Lower lobe of right lung (tissue), 2 donors: ENCODE measurements at places on chromosomes 13 and 19. TPM values are rescaled to one million over a fixed set of nuclear protein-coding genes. Genes with fewer than 3 reads are reported as not detected.
A peak's percentile ranks its signal among the peaks of the same experiment; 100 is the strongest.

DNA sequence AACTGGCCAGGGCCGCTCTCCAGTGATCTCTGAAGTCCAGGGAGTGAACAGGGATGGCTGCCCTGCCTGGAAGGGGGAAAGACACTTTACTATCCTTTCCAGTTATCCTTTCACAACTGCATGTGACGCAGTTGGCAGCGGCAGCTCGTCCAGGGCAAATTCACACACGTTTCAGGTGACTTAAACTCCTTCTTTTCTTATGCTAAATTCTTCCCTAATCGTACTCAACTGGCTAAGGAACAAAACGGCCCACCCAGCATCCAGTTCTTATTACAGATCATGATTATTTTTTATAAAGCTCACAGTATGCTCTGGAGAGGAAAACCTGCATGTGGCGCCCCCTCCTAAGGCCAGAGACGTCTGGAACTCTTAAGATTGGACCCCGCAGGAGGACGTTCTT is 767.1 kb downstream of the UQCRFS1 start:
- no peaks in the 10 kb centered on the region for H3K27me3 ChIP-seq
- H3K36me3 ChIP-seq = no peaks in the 10 kb centered on the region
- no peak overlapping the region for H3K4me3 ChIP-seq
- DNase-seq = no peak
- no peak overlapping the region for H3K27ac ChIP-seq

DNA sequence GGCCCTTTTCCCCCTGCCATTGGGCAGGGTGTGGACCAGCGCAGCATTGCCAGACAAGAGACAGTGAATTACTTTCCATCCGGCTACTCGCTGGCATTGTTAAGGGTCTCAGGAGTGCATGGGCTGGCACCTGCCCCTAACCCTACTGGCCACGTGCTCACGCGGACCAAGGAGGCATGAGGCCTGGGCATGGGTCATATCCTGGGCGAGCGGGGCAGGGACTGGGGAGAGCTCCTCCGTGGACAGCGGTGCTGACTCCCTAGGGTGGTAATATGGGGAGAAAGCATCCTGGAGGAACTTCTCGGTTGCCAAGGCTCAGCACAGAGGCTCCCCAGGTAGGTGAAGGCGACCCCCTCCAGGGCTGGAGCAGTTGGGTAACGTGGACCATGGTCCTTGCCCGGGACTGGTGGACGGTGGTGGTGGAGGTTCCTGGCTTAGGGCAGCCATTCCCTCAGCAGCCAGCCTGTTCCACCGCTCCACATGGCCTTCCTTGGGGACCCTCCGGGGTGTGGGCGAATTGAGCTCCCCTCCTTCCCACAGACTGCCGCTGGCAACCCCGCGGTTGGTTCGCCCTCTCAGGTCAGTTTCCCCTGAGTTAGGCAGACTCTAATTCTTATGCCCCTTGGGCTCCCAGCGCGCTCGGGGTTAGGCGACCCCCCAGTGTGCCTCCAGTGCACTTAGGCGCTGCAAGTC is 465.1 kb downstream of the SLITRK5 start:
- no peaks in the 10 kb centered on the region for H3K4me1 ChIP-seq
- H3K4me3 ChIP-seq = no peak overlapping the region
- DNase-seq = no peak
- H3K27ac ChIP-seq = no peak overlapping the region
- H3K36me3 ChIP-seq = no peaks in the 10 kb centered on the region

- H3K27me3 ChIP-seq = no peaks in the 10 kb centered on the region
- H3K27ac ChIP-seq = no peak overlapping the region
- no peak overlapping the region for H3K4me3 ChIP-seq
- peaks cover 4% of the 10 kb centered on the region for H3K4me1 ChIP-seq
- no peaks in the 10 kb centered on the region for H3K36me3 ChIP-seq
These were observed 21.2 kb downstream of the SIGLEC7 start for GRCh38 chr19:51163257-51163656.

- H3K27me3 ChIP-seq = peaks cover 13% of the 10 kb centered on the region
- no peaks in the 10 kb centered on the region for H3K36me3 ChIP-seq
- no peak overlapping the region for H3K27ac ChIP-seq
- DNase-seq = no peak
- no peak overlapping the region for H3K4me3 ChIP-seq
These were observed 9.2 kb downstream of the PLPP2 start for GRCh38 chr19:281992-282391.

DNA sequence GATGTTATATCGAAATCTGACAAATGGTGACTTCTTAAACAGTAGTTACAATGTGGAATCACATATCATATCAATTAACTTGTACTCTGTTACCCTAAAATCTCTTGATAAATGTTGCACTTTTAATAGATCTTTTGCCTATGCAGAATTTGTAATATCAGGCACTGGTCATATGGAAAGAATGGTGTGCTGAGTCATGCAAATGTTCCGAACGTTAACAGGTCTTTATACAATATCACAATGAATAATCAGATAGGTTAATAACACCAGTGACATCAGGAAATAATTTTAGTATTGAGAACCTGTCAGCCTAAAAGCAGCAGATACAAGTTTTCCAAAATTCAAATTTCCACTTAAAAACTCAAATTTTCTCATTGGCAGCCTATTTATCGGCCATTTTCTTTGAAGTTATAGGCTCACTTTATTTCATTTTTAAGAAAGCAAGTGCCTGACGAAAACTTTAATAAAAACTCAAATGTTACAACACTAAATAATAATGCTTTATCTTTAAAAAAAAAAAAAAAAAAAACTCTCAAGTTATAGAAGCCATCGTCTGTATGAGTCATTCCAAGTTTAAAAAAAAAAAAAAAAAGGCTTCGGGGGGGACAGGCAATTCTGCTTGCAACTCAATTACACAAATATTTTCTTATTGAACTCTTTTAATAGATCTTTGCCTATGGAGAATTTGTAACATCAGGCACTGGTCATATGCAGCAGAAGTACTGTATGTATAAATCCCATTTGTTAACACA is 180.9 kb downstream of the DIAPH3 start:
- DNase-seq = no peak
- no peak overlapping the region for H3K27ac ChIP-seq
- no peaks in the 10 kb centered on the region for H3K27me3 ChIP-seq
- H3K36me3 ChIP-seq = no peaks in the 10 kb centered on the region
- no peaks in the 10 kb centered on the region for H3K4me1 ChIP-seq
- no peak overlapping the region for H3K4me3 ChIP-seq

DNA sequence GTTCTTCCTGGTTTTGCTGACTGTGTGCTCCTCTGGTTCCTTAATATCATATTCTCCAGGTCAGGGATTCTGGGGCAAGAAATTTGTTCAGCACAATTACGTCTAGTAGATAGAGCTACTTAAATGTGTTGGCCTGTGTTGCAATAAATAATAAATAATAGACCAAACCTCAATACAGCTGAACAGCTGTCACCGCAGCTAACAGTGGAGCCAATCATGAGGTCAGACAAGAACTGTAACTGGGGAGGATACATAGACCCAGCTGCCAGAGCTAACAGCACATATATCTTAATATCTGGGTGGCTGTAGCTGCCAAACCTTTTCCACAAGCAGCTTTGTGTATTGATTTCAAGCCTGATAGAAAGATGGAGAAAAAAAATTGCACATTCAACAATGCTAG is 1596.3 kb upstream of the PCDH20 start:
- no peaks in the 10 kb centered on the region for H3K27me3 ChIP-seq
- no peak for DNase-seq
- no peak overlapping the region for H3K27ac ChIP-seq
- H3K4me3 ChIP-seq = no peak overlapping the region
- H3K36me3 ChIP-seq = no peaks in the 10 kb centered on the region
- no peaks in the 10 kb centered on the region for H3K4me1 ChIP-seq

- H3K27ac ChIP-seq = peak overlapping the region; percentile 80
- DNase-seq = no peak
- no peaks in the 10 kb centered on the region for H3K27me3 ChIP-seq
- peaks cover 24% of the 10 kb centered on the region for H3K4me1 ChIP-seq
- H3K36me3 ChIP-seq = peaks cover 8% of the 10 kb centered on the region
- H3K4me3 ChIP-seq = no peak overlapping the region
These were observed 66.7 kb downstream of the CDADC1 start for GRCh38 chr13:49314344-49314882.

- no peak for DNase-seq
- no peak overlapping the region for H3K4me3 ChIP-seq
These were observed 28.7 kb downstream of the CCDC122 start for GRCh38 chr13:43850873-43851272.

GRCh38 chr19:31436121-31436776 is 87.0 kb upstream of the TSHZ3 start:
- no peaks in the 10 kb centered on the region for H3K36me3 ChIP-seq
- H3K27ac ChIP-seq = no peak overlapping the region
- no peaks in the 10 kb centered on the region for H3K4me1 ChIP-seq
- H3K4me3 ChIP-seq = no peak overlapping the region
- DNase-seq = no peak

GRCh38 chr13:90427322-90428272 is 919.9 kb upstream of the MIR17HG start:
- H3K27me3 ChIP-seq = no peaks in the 10 kb centered on the region
- H3K4me1 ChIP-seq = no peaks in the 10 kb centered on the region
- H3K36me3 ChIP-seq = no peaks in the 10 kb centered on the region
- H3K27ac ChIP-seq = no peak overlapping the region
- no peak for DNase-seq

- no peak overlapping the region for H3K27ac ChIP-seq
- H3K4me3 ChIP-seq = no peak overlapping the region
- no peaks in the 10 kb centered on the region for H3K4me1 ChIP-seq
- DNase-seq = no peak
- H3K27me3 ChIP-seq = no peaks in the 10 kb centered on the region
- H3K36me3 ChIP-seq = no peaks in the 10 kb centered on the region
These were observed 940.4 kb upstream of the SLC10A2 start for GRCh38 chr13:104006625-104007075.

DNA sequence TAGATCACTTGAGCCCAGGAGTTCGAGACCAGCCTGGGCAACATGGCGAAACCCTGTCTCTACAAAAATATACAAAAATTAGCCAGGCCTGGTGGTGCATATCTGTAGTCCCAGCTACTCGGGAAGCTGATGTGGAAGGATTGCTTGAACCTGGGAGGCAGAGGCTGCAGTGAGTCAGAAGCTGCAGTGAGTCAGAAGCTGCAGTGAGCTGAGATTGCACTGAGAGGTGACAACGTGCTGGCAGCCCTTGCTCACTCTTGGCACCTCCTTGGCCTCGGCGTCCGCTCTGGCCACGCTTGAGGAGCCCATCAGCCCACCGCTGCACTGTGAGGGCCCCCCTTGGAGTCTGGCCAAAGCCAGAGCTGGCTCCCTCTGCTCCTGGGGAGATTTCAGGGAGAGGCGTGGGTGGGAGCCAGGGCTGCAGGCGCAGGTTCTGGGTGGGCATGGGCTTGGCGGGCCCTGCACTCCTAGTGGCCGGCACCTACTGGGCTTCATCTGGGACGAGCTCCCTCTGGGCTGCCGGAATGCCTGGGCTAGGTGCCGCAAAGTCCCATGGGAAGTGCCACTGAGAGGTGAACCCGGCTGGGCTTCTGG is 39.5 kb upstream of the RPL21 start:
- H3K27ac ChIP-seq = no peak overlapping the region
- no peak overlapping the region for H3K4me3 ChIP-seq
- DNase-seq = no peak
- no peaks in the 10 kb centered on the region for H3K4me1 ChIP-seq
- H3K27me3 ChIP-seq = no peaks in the 10 kb centered on the region
- no peaks in the 10 kb centered on the region for H3K36me3 ChIP-seq

ZNF85 gene
- 4.2 TPM for total RNA-seq

CEACAM8 gene
- 0.53 TPM for total RNA-seq

SLC46A3 gene
- 22.7 TPM for total RNA-seq

DAND5 gene
- 0.32 TPM for total RNA-seq

ZNF576 gene
- 14.2 TPM for total RNA-seq

ZSCAN4 gene
- total RNA-seq = 0.24 TPM
